ENCODE measurements at places on chromosomes 5 and 9. TPM values are rescaled to one million over a fixed set of nuclear protein-coding genes. Genes with fewer than 3 reads are reported as not detected.

DNA sequence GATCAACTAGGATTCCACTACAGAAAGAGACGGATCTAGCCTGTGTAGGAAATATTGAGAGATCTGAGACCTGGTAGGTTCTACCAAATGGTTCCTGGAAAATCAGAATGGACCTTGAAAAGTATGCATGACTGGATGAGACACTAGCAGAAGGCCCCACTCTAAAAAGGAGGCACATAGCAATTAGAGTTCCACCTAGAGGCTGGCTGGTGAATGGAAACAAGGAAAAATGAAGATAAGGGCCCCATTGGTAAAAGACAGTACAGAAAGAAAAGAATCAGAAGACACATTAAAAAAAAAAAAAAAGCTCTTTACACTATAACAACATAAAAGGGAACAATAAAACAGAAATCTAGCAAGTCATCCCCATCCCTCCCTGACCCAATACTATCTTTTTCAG, 518.5 kb downstream of the NR2F1-AS1 start:
- no peak for DNase-seq

DNA sequence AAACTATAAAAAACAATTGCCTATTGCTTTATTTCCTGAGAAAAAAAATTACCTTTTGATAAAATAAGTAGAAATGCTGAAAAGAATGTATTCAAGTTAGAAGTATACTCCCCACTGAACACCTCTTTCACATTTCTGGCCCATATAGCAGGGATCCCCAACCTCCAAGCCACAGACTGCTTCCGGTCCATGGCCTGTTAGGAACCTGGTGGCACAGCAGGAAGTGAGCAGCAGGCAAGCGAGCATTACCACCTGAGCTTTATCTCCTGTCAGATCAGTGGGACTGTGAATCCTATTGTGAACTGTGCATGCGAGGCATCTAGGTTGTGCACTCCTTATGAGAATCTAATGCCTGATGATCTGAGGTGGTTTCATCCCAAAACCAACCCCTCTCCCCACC, 563.9 kb downstream of the RAB3C start:
- DNase-seq: no peak

ARPC5L gene
- total RNA-seq: 9.8 TPM

DNA sequence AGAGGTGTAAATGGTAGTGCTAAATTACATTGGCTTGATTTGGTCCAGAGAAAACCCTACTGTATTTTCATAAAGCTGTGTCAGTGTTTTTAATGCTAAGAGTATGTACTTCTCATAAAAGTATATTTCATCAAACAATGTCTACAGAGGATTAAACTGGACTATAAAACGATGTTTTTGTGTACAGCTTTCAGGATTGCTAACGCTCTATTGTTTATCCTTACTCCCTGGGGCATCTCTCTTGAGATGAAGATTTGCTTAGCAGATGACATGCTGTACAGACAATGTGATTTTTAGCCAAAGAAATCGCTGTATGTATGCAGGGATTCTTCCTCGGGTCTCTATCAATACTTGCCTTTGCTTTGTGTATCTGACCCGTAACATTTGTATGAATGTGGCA, 216.0 kb downstream of the FBXL7 start:
- peak; percentile 51 for DNase-seq

SPINK4 gene
- total RNA-seq: not detected

DNA sequence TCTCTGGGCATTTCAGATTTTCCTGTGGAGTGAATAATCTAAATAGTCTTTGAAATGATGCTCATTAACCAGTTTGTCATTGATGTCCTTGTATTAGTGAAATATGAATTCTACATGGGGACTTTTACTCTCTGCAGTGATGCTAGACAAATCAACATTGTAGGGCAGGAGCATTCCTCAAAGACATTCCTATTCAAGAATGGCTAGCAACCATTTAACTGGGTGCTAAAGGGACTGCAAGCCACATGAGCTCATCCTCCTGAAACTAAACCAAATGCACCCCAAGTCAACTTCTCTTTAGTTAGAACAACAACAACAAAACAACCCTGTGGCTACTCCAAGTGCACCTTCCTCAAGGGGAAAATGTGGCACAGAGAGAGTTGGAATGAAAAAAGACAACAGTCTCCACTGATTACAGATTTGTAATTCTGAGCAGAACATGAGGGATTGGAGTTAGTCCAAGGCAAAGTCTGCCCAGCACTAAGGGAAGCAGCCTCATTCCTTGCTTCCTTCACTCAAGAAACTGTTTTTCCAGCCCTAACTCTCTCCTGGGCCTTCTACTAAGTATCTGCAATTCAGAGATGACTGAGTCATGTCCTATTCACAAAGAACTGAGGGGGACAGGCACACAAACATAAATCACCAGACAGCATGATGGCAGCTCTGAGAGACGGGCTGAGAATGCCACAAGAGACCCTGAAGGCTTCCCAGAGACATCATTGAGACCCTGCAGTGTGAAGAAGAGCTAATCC, 82.0 kb upstream of the WWC1 start:
- no peak for DNase-seq

DNA sequence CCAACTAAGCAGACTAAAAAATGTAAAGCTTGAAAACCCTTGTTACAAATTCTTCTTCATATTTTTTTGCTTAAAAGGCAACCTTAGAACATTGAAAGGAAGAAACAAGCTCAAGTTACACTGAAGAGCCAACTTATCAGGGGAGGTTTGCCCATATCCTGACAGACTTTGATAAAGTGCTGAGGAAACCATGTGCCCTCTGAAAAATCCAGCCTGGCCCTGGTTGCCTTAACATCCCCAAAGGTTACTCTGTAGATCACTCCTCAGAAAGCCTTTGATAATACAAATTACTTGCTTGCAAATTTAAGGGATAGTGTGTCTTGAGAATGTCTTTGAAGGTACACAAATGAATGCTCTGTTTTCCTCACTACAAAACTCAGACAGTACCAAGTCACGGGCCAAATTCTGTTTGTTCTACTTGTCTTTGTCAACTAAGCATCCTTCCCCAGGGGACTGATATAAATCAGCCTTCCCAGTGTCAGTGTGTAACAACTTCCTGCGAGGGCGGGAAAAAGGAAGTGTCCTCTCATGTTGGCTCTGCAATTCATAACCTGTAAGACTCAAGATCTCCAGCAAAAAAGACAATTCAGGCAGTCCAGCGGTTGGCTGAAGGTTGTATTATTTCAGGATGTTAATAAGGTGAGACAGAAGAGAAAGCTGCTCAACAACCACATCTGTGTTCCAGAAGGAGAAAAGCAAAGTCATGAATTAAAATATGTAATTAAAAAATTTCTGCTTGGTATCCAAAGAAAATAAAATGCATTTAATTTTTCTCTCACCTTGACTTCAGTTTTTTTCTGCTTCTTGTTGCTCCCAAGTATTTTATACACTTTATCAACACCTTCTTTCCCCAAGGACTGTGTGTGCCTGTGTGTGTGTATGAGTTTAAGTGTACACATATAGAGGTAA, 199.9 kb downstream of the PIK3R1 start:
- no peak for DNase-seq

DNA sequence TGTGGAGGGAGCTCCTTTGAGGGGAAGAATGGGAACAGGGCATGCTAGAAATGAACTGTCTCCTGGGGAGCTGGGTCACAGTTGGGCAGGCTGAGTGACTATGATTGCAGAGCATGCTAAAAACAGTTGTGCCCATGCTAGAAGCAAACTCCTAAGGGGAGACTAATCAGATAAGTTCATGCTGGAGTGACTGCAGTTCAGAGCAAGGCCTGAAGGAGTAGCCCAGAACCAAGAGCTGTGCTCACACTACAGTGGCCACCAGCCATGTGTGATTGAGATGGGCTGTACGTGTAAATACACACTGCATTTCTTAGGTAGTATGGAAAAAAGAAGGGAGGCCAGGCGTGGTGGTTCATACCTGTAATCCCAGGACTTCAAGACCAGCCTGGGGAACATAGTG, 10.3 kb upstream of the AK1 start:
- peak; percentile 62 for DNase-seq

GRCh38 chr9:77010527-77010926, 8.9 kb upstream of the FOXB2 start:
- peak; percentile 58 for DNase-seq
